ENCODE measurements at places on chromosomes 3 and 15.

GRCh38 chr15:81492969-81493645 lies 119.1 kb upstream of the TMC3 start:
- no peak for DNase-seq

- DNase-seq: no peak
Measured at GRCh38 chr3:33956206-33956605, 157.8 kb downstream of the PDCD6IP start.

GRCh38 chr3:64030741-64031140 lies 7.4 kb upstream of the PSMD6 start:
- DNase-seq: peak; percentile 83

GRCh38 chr15:55907797-55908196 lies 85.6 kb downstream of the NEDD4 start:
- DNase-seq: no peak

- no peak for DNase-seq
Measured at GRCh38 chr15:71747128-71748083, 62.9 kb upstream of the NR2E3 start.

- no peak for DNase-seq
Measured at GRCh38 chr15:88014454-88015160, 241.9 kb downstream of the NTRK3 start.

GRCh38 chr3:39350714-39351113 lies 21.2 kb downstream of the CCR8 start:
- no peak for DNase-seq

- no peak for DNase-seq
Measured at GRCh38 chr15:71336671-71337070, 221.4 kb downstream of the THSD4 start.

- peak; percentile 51 for DNase-seq
Measured at GRCh38 chr3:136171097-136171542, 25.0 kb downstream of the MSL2 start.

Data from activated CD4-positive, alpha-beta memory T cell treated with anti-CD3 and anti-CD28 coated beads for 36 hours (primary cell).